ENCODE measurements at places on chromosomes 5 and 9.

GRCh38 chr5:159345336-159345735, 15.0 kb upstream of the IL12B start:
- DNase-seq, result no peak

DNA sequence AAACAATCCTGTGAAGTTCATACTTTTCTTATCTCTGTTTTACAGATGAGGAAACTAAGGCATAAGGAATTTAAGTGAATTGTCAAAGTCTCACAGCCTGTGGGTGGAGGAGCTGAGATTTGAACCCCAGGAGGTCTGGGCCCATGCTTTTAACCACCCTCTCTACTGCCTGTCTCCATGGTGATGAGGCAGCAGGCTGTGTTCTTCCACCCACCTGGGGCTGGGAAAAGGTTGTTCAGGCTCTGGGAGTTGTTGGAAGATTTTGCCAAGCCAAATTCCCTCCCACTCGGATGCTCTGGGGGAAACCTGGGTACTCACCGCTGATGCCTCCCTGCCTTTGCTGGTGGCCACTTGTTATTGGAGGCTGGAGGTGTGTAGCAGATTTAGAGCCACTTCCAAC, 18.3 kb upstream of the SYNPO start:
- DNase-seq, result no peak

GRCh38 chr5:138639326-138639725, 64.1 kb upstream of the HSPA9 start:
- no peak for DNase-seq

GRCh38 chr5:53971131-53971530, 339.2 kb downstream of the ARL15 start:
- DNase-seq, result no peak

DNA sequence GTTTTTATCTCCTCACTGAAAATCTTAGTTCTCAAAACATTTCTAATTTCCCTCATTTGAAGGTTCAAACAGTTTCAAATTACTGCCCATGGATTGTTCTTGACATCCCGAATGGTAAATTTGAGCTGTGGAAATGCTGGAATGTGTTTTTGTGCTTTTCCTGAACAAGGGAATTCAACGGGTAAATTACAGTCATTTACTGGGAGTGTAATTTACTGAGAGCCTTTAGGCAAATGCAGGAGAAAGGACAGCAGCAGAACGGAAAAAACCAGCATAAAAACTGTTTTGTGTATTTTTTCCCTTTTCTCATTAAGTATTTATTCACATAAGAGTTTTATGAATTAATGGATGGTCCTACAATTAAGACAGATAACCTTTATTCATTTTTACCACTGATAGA, 139.2 kb downstream of the PBX3 start:
- no peak for DNase-seq

- no peak for DNase-seq
Measured at GRCh38 chr9:85163415-85163814, 493.9 kb downstream of the NTRK2 start.

DNA sequence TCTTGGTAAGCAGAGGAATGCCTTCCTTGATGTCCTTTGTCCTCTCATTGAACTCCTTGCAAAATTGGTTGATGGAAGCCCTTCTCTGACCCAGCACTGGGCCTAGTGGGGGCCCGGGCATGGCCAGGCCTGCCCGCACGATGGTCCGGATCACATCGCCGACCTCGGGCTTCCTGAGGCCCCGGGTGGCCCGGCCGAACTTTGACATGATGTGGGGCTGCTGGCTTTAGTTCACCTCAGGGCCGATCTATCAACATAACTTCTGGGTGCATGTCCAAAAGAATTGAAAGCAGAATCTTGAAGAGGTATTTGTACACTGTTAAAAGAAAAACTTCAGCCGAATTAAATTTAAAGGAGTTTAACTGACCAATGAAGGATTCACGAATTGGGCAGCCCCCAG, 24.1 kb upstream of the GNPDA1 start:
- no peak for DNase-seq

DNA sequence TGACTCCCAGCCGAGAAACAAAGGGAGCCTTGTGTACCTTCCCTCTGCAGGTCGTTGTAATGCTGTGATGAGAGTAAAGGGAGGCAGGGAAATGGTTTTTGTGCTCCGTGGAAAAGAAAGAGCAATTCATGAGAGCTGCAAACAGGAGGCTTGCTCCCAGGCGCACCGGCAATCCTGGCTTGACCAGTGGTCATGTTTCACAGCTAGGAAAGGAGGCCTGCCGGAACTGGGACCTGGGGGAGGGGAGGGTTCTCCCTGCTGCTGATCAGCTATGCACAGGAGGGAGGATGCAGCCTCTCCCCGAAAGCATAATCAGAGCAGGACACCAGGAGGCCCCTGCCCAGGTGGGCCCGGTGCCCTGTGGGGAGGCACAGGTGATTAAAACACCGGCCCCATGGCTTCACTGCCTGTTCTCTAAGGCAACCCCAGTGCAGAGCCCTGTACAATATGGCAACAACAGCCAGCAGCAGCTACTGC, 131.3 kb downstream of the ZDHHC21 start:
- DNase-seq, result no peak

DNA sequence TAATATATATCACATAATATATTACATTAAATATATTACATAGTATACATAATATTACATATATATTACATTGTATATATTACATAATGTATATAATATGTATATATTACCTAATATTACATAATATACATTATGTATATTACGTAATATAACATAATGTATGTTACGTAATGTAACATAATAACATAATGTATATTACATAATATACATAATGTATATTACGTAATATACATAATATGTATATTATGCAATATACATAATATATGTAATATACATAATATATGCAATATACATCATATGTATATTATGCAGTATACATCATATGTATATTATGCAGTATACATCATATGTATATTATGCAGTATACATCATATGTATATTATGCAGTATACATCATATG, 19.1 kb downstream of the CYLC2 start:
- DNase-seq, result no peak
